ENCODE measurements at places on chromosomes 5 and 9.
A peak's percentile ranks its signal among the peaks of the same experiment; 100 is the strongest.

DNA sequence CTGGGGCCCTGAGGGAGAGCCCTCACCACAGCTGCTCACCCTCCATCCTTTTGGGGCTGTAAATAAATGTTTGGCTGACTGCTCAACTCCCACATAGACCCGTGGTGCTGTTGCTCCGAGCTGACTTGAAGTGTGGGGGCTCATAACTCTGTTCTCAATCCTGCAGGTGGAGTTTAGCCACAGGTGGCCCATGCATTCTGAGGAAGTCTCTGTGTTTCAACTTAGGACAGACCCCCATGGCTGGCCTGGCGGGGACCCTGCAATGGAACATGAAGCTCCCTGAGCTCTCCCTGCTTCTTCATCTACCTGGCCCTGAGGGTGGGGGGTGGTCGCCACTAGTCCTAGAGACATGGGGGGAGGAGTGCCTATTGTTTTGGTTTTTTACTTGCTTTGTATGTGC lies 19.7 kb downstream of the NDUFS6 start:
- DNase-seq, result no peak

GRCh38 chr9:117744856-117745389 lies 40.7 kb downstream of the TLR4 start:
- peak; percentile 4 for DNase-seq

- no peak for DNase-seq
These were observed 2.8 kb downstream of the MGAT4B start for GRCh38 chr5:179803651-179804554.

- DNase-seq, result no peak
These were observed 204.5 kb downstream of the COMMD10 start for GRCh38 chr5:116289276-116289675.

GRCh38 chr5:145937432-145938250 lies 1.3 kb downstream of the SH3RF2 start:
- DNase-seq, result no peak
